ENCODE measurements at places on chromosomes 6 and 20.

GRCh38 chr20:761418-762381 lies 6.6 kb downstream of the SLC52A3 start:
- DNase-seq: no peak

DNA sequence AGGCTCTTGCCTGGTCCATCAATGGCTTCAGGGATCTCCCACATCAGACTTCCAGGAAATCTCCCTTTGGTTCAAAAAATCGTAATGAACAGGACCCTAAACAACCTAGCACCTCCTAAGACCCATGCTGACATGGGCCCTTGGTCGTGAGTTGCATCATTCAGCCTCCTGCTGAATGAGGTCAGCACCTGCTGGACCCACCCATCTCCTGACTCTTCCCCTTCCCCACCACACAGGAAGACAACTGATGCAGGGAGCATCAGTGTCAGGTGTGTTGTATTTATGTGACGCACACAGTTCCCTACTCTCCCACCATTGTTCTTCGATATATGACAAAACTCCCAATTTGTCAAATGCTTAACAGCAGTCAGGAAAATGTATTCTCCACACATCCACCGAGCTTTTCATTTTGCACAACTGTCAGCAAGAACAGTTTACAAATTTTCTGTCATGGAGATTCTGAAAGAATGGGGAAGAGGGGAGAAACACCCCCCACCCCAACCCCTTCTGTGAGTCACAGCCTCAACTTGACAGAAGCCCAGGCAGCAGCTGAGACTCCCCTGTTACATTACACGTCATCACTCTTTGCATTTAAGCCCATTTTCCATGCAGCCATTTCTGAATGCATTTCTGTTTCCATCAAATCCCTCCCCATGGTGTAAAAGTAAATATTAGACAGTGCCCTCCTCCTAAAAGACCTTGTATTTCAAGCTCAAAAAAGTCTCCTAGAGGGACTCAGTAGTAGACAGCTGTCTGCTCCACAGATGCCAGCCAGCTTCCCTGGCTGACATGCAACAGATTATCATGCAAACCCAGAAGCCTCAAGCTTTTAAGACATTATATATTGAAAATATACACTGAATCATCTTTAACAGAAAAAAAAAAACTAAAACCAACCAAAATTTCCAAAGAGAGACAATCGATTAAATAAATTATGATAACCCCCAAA lies 577.5 kb downstream of the PTPRT start:
- no peak for DNase-seq

- DNase-seq: no peak
Measured at GRCh38 chr6:20952699-20953474, 418.6 kb downstream of the CDKAL1 start.

DNA sequence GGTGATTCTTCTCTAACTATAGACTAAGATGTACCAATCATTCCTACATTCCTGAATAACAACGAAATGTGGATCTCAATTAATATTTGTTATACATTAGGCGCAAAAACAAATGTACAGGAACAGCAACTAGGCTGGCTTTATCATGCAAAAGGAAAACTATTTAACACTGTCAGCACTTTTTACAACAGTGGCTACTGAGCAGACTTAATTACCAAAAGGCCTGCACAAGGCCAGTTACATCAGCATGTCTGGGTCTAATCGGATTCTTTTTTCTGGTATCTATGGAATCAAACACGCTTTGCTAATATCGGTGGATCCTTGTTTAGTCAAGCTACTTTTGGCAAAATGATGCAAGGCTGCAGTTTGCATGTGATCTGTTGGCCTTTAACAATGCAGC lies 176.5 kb downstream of the UBE3D start:
- no peak for DNase-seq

GRCh38 chr6:74409447-74409846 lies 713.4 kb downstream of the CD109 start:
- no peak for DNase-seq

DNA sequence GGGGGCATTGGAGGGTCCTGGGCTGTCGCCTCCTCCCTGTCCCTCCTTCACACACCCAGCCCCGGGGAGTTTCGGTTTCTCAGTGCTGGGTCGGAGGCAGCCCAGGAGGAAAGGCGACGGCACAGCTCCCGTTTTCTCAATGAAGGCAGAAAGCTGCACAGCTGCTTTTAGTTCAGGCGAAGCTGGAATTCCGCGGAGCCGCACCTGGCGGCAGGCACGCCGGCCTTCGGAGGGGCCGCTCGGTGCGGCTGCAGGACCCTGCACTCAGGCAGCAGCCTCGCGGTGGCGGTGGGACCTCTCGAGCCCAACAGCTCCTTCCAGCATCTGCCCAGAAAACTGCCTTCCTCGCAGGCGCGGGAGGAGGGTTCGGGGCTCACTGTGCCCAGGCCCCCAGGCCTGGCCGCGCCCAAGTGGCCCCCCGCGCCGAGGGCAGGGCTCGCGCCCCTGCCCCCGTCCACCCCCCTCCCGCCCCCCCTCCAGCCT lies 4.6 kb downstream of the FOXQ1 start:
- DNase-seq: no peak

DNA sequence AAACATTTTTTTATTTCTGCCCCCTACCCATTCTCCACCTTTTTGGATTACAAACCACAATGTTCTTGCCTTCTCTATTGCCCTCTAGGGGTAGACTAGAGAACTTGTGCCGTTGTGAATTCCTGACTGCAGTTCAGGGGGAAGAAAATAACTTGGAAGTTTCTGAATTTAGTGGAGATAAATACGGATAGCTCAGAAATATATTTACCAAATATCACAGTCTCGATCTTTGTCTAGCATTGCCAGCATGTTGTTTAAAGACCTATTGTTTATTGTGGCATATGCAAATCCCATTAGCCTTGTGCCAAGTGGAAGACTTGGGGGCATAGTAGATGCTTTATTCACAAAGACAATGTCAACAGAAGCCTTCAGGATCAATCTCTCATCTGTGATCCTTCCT lies 154.1 kb upstream of the MMS22L start:
- no peak for DNase-seq

GRCh38 chr6:75076009-75076408 lies 129.8 kb downstream of the COL12A1 start:
- DNase-seq: no peak

Measured in cardiac septum (tissue), 1 donor.